ENCODE measurements at places on chromosomes 5 and 9.

DNA sequence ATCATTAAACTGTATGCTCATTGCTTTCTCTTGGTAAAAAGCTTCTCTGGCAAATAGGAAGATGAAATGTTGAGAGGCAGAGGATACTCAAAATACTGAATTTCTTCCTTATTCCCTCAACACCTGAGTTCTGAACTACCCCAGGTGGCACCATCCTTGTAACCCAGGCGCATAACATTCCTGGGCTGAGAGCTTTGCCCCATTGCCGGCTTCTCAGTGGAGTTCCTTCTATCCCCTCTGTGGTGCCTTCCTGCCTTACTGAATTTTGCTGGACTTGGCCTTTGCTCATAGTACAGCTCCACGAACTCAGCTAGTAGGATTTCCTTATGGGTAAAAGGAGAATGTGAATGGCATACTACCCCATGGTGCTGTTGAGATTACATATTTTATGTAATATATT is 54.7 kb downstream of the BASP1 start:
- no peak for DNase-seq

DNA sequence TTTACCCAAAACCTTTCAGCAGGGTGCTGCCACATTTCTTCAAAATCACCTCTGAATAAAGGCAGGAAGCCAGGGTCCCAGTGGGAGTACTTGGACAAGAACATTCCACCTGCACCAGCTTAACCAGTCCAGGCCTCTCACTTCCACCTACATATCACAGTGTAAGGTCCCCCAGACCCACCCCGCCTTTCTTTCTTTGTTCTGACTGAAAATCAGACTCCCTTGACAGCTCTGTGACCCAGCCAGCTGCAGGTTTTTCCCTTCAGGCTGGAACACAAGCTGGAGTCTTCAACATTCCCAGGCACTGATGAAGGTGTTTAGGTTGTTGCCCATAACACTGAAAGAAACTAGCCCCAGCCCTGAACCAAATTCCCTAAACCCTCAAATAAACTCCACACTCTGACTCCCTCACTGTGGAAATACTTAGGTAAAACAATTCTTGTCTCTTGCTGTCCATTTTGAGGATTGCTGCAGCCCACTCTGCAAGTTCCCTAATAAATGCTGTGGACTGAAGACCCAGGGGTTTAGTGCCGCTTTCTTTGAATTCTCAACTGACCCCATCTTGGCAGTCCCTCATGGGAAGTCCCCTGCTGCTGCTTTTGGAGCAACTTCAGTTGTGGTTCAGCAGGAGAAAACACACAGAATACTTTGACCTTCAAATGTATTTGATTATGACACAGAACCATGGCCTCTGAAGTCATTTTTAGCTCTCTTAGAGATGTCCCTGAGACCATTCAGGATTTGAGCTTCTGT is 24.8 kb downstream of the P4HA2 start:
- DNase-seq: no peak

DNA sequence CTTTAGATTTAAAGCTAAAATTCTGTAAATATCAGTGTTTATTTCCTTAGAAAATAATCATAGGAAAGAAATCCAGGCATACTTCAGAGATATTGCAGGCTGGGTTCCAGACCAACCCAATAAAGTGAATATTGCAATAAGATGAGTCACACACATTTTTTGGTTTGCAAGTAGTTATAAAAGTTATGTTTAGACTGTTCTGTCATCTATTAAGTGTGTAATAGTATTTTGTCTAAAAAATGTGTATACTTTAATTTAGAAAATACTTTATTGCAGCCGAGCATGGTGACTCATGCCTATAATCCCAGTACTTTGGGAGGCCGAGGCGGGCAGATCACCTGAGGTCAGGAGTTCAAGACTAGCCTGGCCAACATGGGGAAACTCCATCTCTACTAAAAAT is 6.9 kb upstream of the RIC1 start:
- DNase-seq: no peak

GRCh38 chr9:75912951-75913350 is 22.5 kb downstream of the PCSK5 start:
- DNase-seq: no peak

Measured in NCI-H1105 (cell line).